Keratinocyte (primary cell): ENCODE measurements at places on chromosomes 12 and 14.

- no peak for DNase-seq
- H3K4me3 ChIP-seq = no peak overlapping the region
Measured at GRCh38 chr12:93032758-93033157, 103.7 kb upstream of the EEA1 start.

GRCh38 chr14:73761618-73762355 is 47.6 kb upstream of the PNMA1 start:
- peaks cover 41% of the 10 kb centered on the region for H3K4me1 ChIP-seq
- H3K27me3 ChIP-seq = no peaks in the 10 kb centered on the region
- H3K27ac ChIP-seq = no peak overlapping the region
- H3K4me3 ChIP-seq = no peak overlapping the region
- DNase-seq = no peak

GRCh38 chr12:132428936-132429601 is 60.9 kb upstream of the FBRSL1 start:
- no peak overlapping the region for H3K27ac ChIP-seq
- H3K27me3 ChIP-seq = peaks cover 78% of the 10 kb centered on the region
- no peaks in the 10 kb centered on the region for H3K36me3 ChIP-seq
- H3K4me1 ChIP-seq = peaks cover 27% of the 10 kb centered on the region

- DNase-seq = no peak
Measured at GRCh38 chr12:117494833-117495655, 133.6 kb upstream of the NOS1 start.

DNA sequence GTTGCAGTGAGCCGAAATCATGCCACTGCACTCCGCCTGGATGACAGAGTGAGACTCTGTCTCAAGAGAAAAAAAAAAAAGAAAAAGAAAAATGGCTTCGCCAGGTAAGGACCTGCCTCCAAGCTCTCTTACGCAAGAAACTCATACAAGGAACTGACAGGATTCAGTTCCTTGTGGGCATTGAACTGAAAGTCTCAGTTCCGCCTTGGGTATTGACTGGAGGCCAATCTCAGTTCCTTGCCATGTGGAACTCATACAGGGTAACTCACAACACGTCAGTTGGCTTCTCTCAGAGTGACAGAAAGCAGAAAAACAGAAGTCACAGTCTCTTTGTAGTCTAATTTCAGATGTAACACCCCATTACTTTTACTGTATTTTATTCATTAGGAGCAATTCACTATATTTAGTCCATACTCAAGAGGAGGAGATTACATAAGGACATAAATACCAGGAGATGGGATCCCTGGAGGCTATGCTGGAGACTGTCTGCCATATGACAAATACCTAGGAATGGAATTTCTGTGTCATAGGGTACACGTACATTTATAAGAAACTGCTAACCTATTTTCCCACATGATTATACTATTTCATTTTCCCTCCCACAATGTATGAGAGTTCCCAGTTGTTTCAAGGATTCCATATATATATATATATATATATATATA is 11.4 kb upstream of the NOPCHAP1 start:
- no peaks in the 10 kb centered on the region for H3K36me3 ChIP-seq
- peak; percentile 85 for DNase-seq
- no peaks in the 10 kb centered on the region for H3K27me3 ChIP-seq
- peak overlapping the region; percentile 64 for H3K27ac ChIP-seq

DNA sequence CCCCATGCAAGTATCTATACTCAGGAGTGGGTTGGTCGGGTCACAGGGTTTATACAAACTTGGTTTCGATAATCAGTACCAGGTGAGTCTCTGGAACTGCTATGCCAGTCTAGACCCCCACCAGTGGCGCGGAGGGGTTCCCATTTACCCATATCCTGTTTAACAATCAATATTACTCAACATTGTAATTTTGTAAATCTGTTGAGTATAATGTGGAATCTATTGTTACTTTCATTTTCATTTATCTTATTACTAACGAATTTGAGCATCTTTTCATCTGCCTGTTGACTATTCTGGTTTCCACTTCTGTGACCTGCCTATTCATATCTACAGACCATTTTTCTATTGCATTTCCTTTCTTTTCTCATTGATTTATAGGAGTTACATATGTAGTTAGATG is 275.2 kb upstream of the CRY1 start:
- no peaks in the 10 kb centered on the region for H3K36me3 ChIP-seq
- H3K4me1 ChIP-seq = peaks cover 9% of the 10 kb centered on the region
- no peaks in the 10 kb centered on the region for H3K27me3 ChIP-seq
- H3K27ac ChIP-seq = no peak overlapping the region
- no peak overlapping the region for H3K4me3 ChIP-seq
- no peak for DNase-seq

DNA sequence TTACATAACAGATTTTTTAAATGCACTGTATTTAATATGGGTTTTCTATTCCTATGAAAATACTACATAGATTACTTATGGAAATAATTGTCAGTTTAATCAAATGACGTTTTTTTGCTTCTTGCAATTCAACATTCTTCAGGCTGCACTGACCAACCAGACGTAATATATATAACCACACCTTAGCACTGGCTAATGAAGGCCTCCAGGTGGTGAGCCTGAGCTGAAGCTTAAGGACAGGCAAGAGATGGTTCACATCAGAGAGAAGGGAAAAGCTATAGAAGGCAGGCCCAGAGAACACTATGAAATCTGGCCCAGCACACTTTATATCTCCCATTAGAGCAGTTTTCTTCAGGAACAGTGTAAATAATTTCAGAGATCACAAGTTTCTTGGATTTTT is 2.8 kb upstream of the MDGA2 start:
- H3K4me1 ChIP-seq = no peaks in the 10 kb centered on the region
- H3K36me3 ChIP-seq = no peaks in the 10 kb centered on the region
- H3K4me3 ChIP-seq = no peak overlapping the region

GRCh38 chr12:88471331-88472045 is 108.8 kb downstream of the KITLG start:
- H3K27ac ChIP-seq = no peak overlapping the region
- H3K36me3 ChIP-seq = no peaks in the 10 kb centered on the region
- H3K4me3 ChIP-seq = no peak overlapping the region
- peaks cover 3% of the 10 kb centered on the region for H3K4me1 ChIP-seq

- no peaks in the 10 kb centered on the region for H3K27me3 ChIP-seq
- no peak overlapping the region for H3K4me3 ChIP-seq
- no peak overlapping the region for H3K27ac ChIP-seq
- H3K4me1 ChIP-seq = peaks cover 50% of the 10 kb centered on the region
- DNase-seq = no peak
Measured at GRCh38 chr14:51331486-51332367, 91.7 kb downstream of the TMX1 start.

GRCh38 chr12:52197371-52198231 is 5.8 kb upstream of the KRT80 start:
- no peaks in the 10 kb centered on the region for H3K27me3 ChIP-seq
- H3K36me3 ChIP-seq = no peaks in the 10 kb centered on the region
- no peak overlapping the region for H3K27ac ChIP-seq
- H3K4me3 ChIP-seq = no peak overlapping the region
- peaks cover 33% of the 10 kb centered on the region for H3K4me1 ChIP-seq

DNA sequence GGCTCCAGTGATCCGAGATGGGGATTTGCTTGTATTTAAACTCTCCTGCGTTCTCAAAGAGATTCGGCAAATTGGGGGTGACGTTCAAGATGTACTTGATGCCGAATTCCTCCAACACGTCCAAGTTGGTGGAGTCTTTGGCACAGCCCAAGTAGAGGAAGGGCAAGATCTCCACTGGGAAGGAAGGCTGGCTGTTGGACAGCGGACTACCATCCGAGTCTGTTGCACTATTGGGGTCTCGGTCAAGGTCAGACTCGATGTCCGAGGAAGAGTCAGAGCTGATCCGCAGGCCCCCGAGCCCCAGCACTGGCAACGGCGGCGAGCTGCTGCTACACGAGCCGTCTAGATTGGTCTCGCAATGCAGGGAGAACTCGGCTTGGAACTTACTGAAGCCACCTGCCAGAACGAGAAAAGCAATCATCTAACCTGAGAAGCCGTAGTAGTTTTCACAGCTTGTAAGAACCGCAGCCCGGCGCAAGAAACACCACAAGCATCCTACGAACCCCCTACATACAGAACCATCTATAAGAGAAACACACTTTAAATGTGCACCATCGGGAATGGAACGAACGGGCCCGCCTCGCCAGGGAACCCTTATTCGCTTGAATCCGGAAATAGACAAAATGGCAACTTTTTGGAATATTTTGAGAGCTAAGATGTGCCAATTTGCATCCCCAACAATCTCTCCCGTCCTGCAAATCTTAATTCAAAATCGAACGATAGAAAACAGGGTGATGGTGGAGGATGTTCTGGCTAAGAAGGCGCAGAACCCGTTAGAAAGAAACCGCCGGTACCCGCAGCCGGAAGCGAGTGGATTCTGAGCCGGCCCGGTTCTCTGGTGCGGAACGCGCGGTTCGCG is 1.4 kb downstream of the DUSP6 start:
- peak overlapping the region; percentile 83 for H3K27ac ChIP-seq
- DNase-seq = no peak
- H3K36me3 ChIP-seq = peaks cover 18% of the 10 kb centered on the region
- peak overlapping the region; percentile 99 for H3K4me3 ChIP-seq
- peaks cover 43% of the 10 kb centered on the region for H3K4me1 ChIP-seq

- no peak overlapping the region for H3K27ac ChIP-seq
- no peaks in the 10 kb centered on the region for H3K36me3 ChIP-seq
- H3K4me3 ChIP-seq = no peak overlapping the region
- peaks cover 8% of the 10 kb centered on the region for H3K4me1 ChIP-seq
Measured at GRCh38 chr12:63870838-63871237, 26.3 kb downstream of the SRGAP1 start.
